ENCODE measurements at places on chromosomes 1 and 21.

DNA sequence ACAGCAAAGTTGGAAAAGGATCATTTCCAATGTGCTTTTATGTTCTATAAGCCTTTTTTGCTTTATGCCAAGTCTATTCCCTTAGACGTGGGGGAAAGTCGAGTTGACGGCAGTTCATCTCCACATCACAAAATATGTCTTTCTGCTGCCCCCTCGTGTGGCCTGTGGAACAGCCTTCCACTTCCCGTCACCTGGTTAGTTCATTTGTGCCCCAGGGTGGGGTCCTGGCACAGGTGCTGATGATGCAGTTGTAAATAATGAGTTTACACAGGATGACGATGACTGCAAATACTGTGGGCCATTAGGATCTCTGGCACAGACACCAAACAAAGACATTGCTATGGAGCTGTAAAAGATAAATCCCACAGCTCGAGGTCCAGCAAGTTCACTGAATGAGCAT, 10.0 kb upstream of the OTUD3 start:
- H3K4me3 ChIP-seq = no peak overlapping the region
- H3K27me3 ChIP-seq = peaks cover 13% of the 10 kb centered on the region
- H3K27ac ChIP-seq = no peak overlapping the region
- DNase-seq = no peak
- H3K4me1 ChIP-seq = no peaks in the 10 kb centered on the region

- no peaks in the 10 kb centered on the region for H3K36me3 ChIP-seq
- no peaks in the 10 kb centered on the region for H3K4me1 ChIP-seq
- DNase-seq = no peak
- H3K27me3 ChIP-seq = no peaks in the 10 kb centered on the region
- H3K4me3 ChIP-seq = no peak overlapping the region
These were observed 441.6 kb downstream of the NCAM2 start for GRCh38 chr21:21439761-21440160.

DNA sequence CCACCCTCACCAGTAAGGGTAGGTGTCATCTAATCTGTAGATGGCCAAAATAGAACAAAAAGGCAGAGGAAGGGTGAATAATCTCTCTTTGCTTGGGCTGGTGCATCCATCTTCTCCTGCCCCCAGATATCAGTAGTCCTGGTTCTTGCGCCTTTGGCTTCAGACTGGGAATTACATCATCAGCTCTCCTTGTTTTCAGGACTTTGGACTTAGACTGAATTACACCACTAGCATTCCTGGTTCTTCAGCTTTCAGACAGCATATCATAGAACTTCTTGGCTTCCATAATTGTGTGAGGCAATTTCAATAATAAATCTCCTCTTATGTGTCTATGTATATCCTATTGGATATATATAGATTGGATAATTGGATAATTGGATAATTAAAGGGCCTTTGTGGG, 403.0 kb upstream of the USP24 start:
- no peaks in the 10 kb centered on the region for H3K27me3 ChIP-seq
- no peak overlapping the region for H3K4me3 ChIP-seq
- H3K4me1 ChIP-seq = no peaks in the 10 kb centered on the region
- H3K27ac ChIP-seq = no peak overlapping the region
- no peak for DNase-seq

DNA sequence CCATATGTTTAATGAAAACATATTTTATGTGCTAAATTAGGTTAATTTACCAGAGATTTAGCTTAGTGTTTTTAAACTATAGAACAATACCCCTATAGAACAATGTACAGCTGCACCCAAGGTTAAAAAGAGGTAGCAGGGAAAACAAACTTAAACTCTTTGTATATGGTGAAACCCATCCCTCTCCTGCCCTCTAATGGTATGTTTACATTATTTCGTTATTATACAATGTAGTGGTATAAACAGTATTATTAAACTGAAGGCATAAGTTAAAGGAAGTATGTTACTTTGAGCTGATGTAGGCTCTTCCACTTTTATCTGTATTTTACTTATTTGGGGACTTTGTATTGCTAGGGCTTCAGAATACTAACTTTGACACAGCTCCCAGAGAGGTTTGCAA, 16.7 kb upstream of the ZYG11A start:
- no peak overlapping the region for H3K27ac ChIP-seq
- no peak for DNase-seq

- H3K27ac ChIP-seq = peak overlapping the region; percentile 79
- H3K4me1 ChIP-seq = peaks cover 55% of the 10 kb centered on the region
- no peaks in the 10 kb centered on the region for H3K27me3 ChIP-seq
- peak overlapping the region; percentile 50 for H3K4me3 ChIP-seq
These were observed 16.6 kb upstream of the PTP4A2 start for GRCh38 chr1:31954607-31955283.

DNA sequence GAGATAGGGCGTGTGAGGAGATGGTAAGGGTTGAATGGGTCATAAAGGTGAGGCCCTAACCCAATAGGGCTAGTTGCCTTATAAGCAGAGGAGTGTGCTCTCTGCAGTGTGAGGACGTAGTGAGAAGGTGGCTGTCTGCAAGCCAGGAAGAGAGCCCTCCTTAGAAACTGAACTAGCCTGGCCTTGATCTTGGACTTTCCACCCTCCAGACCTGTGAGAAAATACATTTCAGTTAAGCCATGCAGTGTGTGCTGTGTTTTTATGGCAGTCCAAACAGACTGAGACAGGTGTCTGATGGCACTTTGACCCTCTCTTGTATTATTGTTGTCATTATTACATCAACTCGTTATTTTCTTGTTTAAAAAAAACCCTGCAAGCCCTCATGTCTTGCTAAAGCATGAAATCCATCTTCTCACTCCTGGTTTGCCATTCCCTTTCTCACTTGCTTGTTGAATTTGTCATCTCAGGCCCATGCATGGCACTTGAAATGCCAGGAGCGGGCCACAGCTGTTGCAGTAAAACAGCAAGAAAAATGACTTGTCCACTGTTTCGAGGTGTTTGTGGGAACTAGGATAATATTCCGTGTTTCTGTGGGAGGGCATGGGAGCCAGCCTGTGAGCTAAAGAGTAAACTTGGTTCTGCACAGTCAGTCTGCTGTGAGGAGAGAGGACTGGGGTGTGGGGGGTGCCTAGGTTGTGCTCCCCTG, 78.6 kb downstream of the STUM start:
- DNase-seq = no peak
- H3K27ac ChIP-seq = peak overlapping the region; percentile 43
- H3K4me1 ChIP-seq = peaks cover 16% of the 10 kb centered on the region

- no peak overlapping the region for H3K27ac ChIP-seq
- H3K27me3 ChIP-seq = no peaks in the 10 kb centered on the region
- H3K36me3 ChIP-seq = no peaks in the 10 kb centered on the region
- H3K4me3 ChIP-seq = no peak overlapping the region
These were observed 16.7 kb downstream of the PCSK9 start for GRCh38 chr1:55055951-55056631.

- H3K36me3 ChIP-seq = peaks cover 22% of the 10 kb centered on the region
- no peaks in the 10 kb centered on the region for H3K27me3 ChIP-seq
- H3K4me1 ChIP-seq = no peaks in the 10 kb centered on the region
- no peak overlapping the region for H3K27ac ChIP-seq
These were observed 80.9 kb downstream of the MTR start for GRCh38 chr1:236875975-236876374.

- DNase-seq = no peak
- H3K4me1 ChIP-seq = peaks cover 33% of the 10 kb centered on the region
- H3K27me3 ChIP-seq = no peaks in the 10 kb centered on the region
- H3K36me3 ChIP-seq = peaks cover 5% of the 10 kb centered on the region
- H3K4me3 ChIP-seq = no peak overlapping the region
These were observed 5.9 kb downstream of the ATF6 start for GRCh38 chr1:161771973-161772372.

DNA sequence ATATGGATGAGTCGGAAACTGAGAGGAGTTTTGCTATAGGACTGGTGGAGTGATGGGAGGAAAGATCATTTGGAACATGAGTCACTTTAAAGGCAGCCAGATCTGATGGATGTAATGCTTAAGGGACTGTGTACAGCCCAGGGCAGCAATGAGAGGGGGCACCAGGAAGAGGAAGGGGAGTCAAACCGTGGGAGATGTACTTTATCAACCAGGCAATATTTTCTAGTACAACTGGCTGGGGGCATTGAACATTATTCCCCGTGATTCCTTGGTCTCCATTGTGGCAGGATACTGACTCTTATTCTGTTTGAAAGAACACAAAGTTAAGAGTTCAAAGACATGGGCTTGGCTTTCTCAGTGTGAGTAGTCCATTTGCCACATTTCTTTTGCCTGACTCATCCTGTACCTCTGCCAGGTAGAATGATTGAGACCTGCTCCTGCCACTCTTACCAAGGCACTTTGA, 268.2 kb upstream of the NR5A2 start:
- no peaks in the 10 kb centered on the region for H3K36me3 ChIP-seq
- H3K27ac ChIP-seq = no peak overlapping the region
- H3K4me3 ChIP-seq = no peak overlapping the region
- DNase-seq = no peak
- H3K4me1 ChIP-seq = no peaks in the 10 kb centered on the region

GRCh38 chr1:168626326-168626725, 49.9 kb downstream of the XCL1 start:
- H3K27me3 ChIP-seq = peaks cover 13% of the 10 kb centered on the region
- no peaks in the 10 kb centered on the region for H3K36me3 ChIP-seq
- no peaks in the 10 kb centered on the region for H3K4me1 ChIP-seq
- H3K4me3 ChIP-seq = no peak overlapping the region
- no peak overlapping the region for H3K27ac ChIP-seq
- DNase-seq = no peak

DNA sequence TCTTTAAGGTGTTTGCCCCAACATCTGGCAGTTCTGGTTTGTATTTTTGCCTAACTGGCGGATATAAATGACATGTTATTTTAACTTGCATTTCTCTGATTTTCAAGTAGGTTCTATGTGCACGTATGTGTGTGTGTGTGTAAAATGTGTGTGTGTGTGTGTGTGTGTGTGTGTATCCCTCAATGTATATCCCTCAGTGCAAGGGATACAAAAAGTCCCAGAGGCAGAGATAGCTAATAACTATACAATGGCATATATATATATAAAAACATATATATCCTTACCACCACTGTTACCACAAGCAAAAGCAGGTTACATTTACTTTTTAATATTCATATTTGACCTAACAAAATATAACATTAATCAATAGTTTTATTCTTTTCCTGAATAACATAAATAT, 95.0 kb upstream of the NR5A2 start:
- H3K36me3 ChIP-seq = no peaks in the 10 kb centered on the region
- H3K27ac ChIP-seq = no peak overlapping the region
- peaks cover 44% of the 10 kb centered on the region for H3K27me3 ChIP-seq
- no peak for DNase-seq

DNA sequence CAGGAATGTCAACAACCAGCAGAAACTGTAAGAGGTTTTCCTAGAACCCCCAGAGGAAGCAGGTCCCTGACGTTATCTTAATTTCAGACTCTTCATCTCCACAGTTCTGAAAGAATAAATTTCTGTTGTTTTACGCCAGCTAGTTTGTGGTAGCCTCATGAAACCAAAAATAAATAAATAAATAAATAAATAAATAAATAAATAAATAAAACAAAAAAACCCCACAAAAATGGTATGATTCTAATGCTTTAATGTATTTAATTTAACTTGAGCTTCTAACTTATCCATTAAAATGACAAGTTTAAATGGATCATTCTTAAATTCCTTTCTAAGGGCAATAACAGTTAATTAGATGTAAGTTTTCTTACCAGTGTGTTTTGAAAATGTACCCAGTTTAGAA, 293.8 kb upstream of the ADAMTS5 start:
- DNase-seq = no peak
- no peak overlapping the region for H3K4me3 ChIP-seq
- H3K27ac ChIP-seq = no peak overlapping the region

GRCh38 chr1:23381233-23381885, 11.7 kb upstream of the ZNF436 start:
- no peaks in the 10 kb centered on the region for H3K4me1 ChIP-seq
- DNase-seq = no peak
- no peak overlapping the region for H3K4me3 ChIP-seq
- H3K27me3 ChIP-seq = no peaks in the 10 kb centered on the region

- H3K4me1 ChIP-seq = peaks cover 2% of the 10 kb centered on the region
- H3K36me3 ChIP-seq = no peaks in the 10 kb centered on the region
- DNase-seq = no peak
- peaks cover 29% of the 10 kb centered on the region for H3K27me3 ChIP-seq
These were observed 148.7 kb downstream of the FCRL5 start for GRCh38 chr1:157403608-157404007.

DNA sequence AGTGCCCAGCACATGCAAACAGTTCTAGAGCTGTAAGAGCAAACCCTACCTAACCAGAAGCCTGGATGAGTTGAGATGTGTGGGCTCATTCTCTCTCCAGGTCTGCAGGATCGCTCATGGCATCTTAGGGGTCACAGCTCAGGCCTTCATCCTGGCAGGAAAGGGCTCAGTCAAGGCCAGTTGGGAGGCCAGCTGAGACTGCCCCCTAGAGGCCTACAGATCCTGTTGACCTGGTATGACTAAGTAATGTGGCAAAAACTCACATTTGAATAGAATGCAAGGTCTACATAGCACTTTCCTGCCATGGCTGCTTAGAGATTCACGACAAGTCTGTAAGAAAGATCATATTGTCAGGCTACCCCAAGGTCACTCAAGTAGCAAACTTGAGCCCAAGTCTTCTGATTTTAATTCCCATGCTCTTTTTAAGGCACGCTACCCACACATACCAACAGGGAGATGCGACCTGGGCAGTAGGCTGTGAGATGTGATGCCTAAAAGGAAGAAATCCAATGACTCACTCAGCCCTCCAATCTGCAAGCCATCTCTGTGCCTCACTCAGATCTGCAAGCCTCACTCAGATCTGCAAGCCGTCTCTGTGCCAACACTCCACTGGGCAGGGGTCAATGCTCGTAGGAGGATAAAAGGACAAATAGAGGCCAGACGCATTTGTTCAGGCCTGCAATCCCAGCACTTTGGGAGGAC, 5.1 kb upstream of the CAPN8 start:
- no peak overlapping the region for H3K27ac ChIP-seq
- H3K36me3 ChIP-seq = no peaks in the 10 kb centered on the region
- no peak overlapping the region for H3K4me3 ChIP-seq
- peak; percentile 6 for DNase-seq
- peaks cover 8% of the 10 kb centered on the region for H3K27me3 ChIP-seq

- peaks cover 2% of the 10 kb centered on the region for H3K27me3 ChIP-seq
- peak overlapping the region; percentile 75 for H3K27ac ChIP-seq
- peaks cover 1% of the 10 kb centered on the region for H3K36me3 ChIP-seq
- H3K4me1 ChIP-seq = peaks cover 40% of the 10 kb centered on the region
- peak; percentile 63 for DNase-seq
- H3K4me3 ChIP-seq = no peak overlapping the region
These were observed 224.2 kb upstream of the JUN start for GRCh38 chr1:59007820-59008598.

GRCh38 chr1:33970148-33970825, 106.4 kb downstream of the HMGB4 start:
- H3K4me1 ChIP-seq = no peaks in the 10 kb centered on the region
- H3K27ac ChIP-seq = no peak overlapping the region
- no peak overlapping the region for H3K4me3 ChIP-seq
- H3K27me3 ChIP-seq = no peaks in the 10 kb centered on the region

Data from T-helper 2 cell treated with Interferon-gamma antibody and Interleukin-4, amounts not matched to agents 5 μg/mL and 100 μg/mL, for 36 hours (primary cell).